ENCODE measurements at places on chromosomes 4 and X.

DNA sequence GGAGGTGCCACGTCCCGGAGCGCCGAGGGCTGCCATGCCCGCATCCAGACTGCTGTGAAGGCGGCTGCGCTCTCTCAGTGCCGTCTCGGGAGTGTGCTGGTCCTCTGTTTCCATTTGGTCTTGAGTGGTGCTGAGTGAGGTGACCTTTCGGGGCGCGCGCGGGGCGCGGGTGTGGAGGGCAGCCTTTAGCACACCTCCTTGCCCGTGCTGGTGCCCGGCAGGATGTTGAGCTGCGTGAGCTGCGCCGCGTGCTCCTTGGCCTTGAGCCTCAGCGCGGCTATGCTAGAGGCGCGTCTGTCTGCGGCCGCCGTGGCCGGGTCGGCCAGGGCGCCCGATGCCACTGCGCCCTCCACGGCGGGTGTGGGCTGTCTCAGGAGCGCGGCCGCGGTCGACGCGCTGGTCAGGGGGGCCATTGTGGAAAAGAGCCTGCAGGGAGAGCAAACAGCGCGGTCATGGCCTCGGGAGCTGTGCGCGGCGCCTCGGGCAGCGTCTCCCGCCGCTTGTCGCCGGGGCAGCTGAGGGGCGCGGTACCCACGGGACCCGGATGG, 11.2 kb downstream of the ARX start:
- no peak for DNase-seq

- no peak for DNase-seq
These were observed 60.0 kb downstream of the SLC9B1 start for GRCh38 chr4:102959496-102959895.

GRCh38 chrX:87578978-87579377, 61.4 kb downstream of the KLHL4 start:
- no peak for DNase-seq

- no peak for DNase-seq
These were observed 36.9 kb downstream of the CTBP1 start for GRCh38 chr4:1211891-1212545.

DNA sequence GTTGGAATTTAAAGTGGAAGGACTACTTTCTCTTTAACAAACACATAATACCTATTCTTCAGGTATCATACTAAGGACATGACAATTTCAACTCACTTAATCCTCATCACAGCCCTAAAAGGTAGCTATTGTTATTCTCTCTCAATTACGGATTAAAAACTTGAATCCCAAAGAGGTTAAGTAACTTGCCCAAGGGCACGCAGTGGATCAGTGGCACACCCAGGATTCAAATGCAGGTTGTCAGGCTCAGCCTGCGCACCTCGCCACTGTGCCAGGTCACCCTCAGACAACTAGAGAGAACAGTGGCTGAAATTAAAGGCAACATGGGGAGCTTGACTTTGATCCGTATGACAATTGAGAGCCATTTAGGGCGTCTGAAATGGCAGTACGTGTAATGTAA, 67.6 kb downstream of the MFAP3L start:
- no peak for DNase-seq

DNA sequence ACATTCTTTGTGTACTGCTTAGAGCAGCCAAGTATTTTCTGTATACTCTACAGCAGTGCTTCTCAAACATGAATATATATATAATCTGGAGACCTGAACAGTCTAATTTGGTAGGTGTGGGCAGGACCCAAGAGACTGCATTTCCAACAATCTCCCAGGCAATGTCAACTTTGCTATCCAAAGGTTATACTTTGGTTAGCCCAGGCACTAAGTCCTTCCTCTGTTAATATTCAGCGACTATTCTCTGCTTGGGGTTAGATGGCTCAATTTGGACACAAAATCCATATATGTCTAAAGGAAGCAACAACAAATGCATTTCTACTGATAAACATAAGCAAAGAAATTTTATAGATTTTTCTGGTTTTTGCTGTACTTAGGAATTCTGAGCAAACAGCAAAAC, 480.0 kb upstream of the RPS6KA3 start:
- no peak for DNase-seq

- DNase-seq = no peak
These were observed 187.1 kb downstream of the BCOR start for GRCh38 chrX:39910651-39911050.

GRCh38 chr4:10670321-10670720, 14.2 kb downstream of the CLNK start:
- DNase-seq = no peak

DNA sequence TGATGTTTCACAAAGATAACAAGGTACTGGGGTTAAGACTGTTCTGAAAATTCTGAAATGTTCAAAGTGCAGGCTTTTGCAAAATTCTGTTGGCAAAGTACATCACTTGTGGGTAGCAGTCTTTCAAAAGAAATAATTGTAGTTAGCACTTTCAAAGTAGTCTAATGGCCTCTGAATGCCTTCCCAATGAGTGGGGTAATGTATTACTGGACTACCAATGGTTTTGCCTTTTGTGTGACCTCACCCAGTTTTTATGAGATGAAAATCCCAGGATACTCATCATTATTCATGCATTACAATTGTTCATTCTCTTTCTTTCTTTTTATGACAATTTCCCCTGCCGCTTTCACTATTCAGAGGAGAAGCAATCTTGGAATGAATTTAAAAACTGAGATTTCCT, 686.1 kb downstream of the GLUD2 start:
- no peak for DNase-seq

DNA sequence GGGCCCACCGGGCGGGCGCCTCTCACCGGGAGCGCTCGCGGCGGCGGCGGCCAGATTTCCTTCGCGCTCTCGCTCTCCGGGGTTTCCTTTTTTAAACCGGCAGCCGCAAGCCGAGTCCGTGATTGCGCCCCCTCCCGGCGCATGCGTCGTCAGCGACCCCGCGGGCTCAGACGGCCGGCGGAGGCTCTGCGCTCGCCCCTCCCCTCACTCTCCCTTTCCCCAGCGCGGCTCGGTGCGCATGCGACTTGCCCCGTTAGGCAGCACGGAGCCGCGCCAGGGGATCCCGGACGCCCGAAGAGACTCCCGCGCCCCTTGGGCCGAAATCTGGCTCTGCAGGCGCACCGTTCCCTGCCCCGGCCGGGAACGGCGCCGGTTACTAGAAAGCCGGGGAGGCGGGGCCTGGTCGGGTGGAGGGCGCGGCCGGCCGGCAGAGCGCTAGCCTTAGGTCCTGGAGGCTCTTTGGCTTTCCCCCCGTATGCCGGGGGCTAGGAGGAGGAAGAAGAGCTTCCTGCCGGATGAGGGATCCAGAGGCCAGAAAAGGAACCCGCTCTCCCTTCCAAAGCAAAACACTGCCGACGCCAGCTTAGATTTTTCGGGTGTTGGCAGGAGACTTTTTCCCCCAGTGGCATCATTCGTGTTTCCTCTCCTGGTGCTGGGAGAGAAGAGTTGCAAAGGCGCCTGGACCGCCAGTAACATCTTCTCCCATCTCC, at the start of gene CLOCK:
Gene CLOCK (minus strand): TSS at position 154 of the 710 bp plus-strand sequence. CDS start 64,124 bp downstream, outside the sequence.
- DNase-seq = peak; percentile 93

- no peak for DNase-seq
These were observed 52.2 kb downstream of the APOO start for GRCh38 chrX:23855569-23855968.

DNA sequence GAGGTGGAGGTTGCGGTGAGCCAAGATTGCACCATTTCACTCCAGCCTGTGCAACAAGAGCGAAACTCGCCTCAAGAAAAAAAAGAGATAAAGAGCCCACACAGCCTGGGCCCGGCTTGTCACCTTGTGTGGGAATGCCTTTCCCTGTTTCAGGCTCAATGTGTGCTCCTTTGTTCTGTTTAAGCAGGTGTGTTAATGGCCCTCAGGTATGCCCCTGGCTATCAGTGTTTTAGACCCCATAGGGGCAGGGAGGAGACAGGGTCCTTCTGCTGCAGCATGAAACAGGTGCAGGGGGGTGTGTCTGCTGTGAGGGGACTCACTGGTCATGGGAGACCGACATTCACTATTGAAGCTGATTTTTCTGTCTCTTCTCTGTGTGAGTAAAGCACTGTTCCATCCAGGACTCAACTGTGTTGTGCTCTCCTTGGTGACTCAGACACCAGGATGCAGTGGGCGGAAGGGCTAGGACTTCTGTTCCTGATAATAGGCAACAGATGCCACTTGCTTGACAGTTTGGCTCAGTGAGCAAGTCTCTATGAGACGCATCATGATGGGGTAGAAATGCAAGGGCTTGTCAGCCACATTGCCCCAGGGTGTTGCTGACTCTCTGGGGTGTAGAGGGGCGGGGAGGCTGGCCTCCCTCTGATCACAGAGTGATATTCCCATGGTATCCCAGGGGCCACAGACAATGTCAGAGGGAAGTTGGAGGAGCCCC, 15.6 kb upstream of the LAP3 start:
- no peak for DNase-seq

DNA sequence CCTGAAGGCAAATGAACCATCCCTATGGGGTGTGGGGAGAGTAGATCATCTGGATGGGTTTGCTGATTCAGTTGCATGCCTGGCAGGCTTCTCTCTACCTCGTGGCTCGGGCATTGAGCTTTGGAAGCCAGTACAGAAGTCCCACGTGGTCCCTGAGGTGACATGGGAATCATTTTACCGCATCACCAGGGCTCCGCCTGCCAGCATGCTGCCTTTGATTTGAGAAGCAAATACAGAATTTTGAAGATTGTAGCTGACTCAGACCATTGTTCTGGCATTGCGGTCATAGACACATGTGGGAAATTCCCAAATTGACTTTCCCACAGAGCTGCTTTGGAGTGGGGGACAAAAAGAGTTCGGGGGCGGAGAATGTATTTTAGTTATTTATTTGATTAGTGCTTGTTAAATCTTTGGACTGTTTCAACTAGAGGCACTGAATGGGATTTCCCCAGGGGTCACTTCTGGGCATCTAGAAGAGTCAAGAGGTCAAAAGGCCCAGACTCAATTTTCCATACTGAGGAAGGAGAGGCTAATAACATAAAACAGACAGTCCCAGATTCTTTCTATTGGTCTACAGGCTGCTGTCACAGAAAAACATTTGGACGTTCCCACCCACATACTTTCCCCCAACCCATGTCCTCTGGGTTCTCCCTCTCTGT, 79.3 kb downstream of the NHSL2 start:
- no peak for DNase-seq

DNA sequence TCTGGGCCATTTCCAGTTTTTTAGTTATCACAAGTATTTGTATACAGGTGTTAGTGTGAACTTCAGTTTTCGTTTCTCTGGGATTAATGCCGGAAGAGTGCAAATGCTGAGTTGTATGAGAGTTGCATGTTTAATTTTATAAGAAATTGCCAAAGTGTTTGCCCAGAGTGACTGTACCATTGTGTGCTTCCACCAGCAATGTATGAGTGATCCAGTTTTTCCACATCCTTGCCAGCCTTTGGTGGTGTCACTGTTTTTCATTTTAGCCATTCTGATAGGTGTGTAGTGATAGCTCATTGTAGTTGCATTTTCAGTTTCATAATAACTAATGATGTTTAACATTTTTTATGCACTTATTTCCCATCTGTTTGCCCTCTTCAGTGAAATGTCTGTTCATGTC, 18.4 kb downstream of the PLS3 start:
- DNase-seq = no peak

- no peak for DNase-seq
These were observed 221.5 kb upstream of the FAM241A start for GRCh38 chr4:111923786-111924185.

GRCh38 chrX:13092455-13092941, 48.1 kb upstream of the FAM9C start:
- DNase-seq = no peak

DNA sequence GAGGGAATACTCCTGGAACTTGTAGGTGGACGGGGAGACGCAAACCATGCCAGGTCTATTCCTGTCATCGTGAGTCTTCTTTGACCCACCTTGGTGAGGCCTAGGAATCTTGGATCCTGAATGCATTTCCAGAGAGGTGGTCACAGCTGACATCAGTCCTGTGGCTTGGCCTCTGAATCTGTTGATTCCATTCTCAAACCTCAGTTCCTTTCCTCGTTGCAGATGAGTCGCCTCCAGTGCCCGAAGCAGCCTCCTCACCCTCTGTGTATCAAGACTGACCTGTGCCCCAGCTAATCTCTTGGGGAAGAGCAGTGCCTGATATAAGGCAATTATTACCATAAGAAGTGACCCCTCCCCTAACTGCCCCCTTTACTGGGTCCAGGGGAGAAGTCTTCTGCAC, 118.1 kb downstream of the SMIM20 start:
- no peak for DNase-seq

DNA sequence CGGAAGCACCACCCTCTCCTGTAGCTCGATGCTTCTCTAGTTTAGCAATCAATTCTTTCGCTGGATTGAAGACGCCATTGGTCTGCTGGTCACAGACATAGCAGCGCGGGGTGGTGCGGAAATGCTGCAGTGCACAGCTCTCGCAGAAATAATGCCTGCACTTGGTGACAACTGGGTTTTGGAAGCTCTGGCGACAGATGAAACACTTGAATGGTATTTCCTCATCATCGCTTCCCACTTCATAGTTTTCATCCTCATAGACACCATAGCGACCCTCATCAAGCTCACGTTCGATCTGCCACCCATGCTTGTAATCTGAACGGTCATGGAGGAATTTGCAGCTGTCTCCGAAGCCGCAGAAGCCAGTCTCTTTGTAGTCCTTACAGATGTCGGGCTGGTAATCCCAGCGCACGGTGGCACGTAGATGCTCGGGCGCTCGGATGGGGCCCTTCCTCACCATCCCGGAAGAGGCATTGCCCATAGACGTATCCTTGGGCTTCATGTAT, 854 bp downstream of the RNF113A start:
- DNase-seq = peak; percentile 13

GRCh38 chr4:25783126-25783525, 79.7 kb downstream of the SEL1L3 start:
- no peak for DNase-seq

All from right lung (tissue), 10 donors.